ENCODE measurements at places on chromosomes 4 and X. TPM values are rescaled to one million over a fixed set of nuclear protein-coding genes. Genes with fewer than 3 reads are reported as not detected.
A peak's percentile ranks its signal among the peaks of the same experiment; 100 is the strongest.

GRCh38 chr4:700587-701264 is 4.9 kb upstream of the PCGF3 start:
- DNase-seq: no peak

DNA sequence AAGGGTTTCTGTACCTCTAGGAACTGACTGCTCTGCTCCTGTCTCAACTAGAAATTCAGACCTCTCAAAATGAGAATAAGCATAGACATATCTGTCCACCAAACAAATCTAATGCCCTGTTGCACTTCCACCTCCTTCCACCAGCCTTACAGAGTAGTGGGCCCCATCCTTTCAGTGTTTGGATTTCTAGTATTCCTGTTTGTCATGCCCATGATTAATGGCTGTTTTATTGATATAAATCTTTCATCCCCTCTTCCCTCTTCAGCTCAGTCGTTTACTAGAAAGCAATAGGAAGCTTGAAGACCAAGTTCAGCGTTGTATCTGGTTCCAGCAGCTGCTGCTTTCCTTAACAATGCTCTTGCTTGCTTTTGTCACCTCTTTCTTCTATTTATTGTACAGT is 46.2 kb downstream of the MOSPD2 start:
- no peak for DNase-seq

DNA sequence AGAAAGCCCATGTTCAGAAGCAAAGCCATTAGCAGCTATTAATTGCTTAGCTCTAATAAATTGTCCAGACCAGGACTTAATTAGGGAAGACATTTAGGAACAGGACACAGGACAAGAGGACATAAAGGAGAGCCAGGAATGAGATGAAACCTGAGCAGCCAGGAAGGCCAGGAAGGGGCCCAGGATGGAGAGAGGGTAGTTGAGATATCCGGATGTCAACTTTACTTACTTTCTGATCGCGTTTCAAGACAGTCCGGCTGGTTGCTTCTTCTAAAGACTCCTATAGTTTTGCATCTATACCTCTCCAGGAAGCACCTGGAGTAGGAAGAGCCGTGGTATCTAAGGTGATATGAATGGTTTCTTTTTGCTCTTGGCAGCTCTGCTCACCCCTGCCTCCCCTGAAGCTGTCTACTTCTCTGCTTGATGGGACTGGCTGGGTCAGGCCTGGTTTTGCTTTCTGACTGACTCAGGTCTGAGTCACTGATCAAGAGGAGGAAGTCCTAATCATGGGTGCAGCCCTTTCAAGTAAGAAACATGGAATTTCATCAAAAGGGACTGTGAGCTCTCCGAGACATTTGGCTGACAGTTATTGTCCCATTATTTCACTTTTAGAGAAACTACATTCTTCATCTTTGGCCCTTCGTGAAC is 733.3 kb downstream of the RPA4 start:
- peak; percentile 12 for DNase-seq

DNA sequence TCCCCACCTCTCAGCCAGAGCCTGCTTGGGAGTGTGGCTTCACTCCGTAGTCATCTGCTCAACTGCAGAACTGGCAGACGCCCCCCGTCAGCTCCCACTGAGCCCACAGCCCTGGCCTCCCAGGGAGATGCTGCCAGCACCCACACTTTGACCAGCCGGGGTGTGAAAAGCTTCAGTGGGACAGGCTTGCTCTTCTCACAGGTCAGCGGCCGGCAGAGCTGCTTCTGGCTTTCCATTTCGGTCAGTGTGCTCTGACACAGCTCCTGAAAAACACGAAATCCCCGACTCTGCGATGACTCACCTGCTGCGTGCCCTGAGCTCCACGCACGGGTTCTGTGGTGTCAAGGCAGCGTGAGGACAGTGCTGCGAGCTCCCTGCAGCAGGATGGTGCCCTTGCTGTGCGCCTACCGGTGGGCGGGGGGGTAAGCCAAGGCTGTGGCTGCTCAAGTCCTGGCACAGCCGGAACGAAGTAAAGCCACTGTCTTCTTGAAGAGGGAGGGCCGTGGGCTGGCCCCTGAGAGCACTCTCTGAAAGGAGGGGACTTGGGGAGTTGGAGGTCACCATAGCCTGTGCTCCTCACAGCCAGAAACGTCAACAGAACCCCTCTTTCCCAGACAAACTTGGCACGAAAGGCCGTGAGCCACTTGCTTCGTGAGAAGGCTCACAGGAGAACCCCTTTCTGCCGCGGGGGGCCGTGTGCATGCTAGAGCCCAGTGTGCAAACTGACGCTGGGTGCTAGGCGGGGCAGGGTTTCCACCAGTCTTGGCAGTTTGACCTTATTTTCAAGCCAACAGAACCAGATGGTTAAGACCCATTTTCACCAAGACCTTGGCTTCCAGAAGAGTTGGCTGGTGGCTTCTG is 23.6 kb downstream of the NOP14 start:
- DNase-seq: peak; percentile 52

The CLDN22 gene
- not detected for total RNA-seq

The TSPAN7 gene
- 0.42 TPM for total RNA-seq

GRCh38 chr4:84249521-84249920 is 249.6 kb downstream of the NKX6-1 start:
- no peak for DNase-seq

The ATP1B4 gene
- total RNA-seq: not detected

- DNase-seq: no peak
Observed at GRCh38 chr4:81549984-81550383, 78.3 kb upstream of the RASGEF1B start.

DNA sequence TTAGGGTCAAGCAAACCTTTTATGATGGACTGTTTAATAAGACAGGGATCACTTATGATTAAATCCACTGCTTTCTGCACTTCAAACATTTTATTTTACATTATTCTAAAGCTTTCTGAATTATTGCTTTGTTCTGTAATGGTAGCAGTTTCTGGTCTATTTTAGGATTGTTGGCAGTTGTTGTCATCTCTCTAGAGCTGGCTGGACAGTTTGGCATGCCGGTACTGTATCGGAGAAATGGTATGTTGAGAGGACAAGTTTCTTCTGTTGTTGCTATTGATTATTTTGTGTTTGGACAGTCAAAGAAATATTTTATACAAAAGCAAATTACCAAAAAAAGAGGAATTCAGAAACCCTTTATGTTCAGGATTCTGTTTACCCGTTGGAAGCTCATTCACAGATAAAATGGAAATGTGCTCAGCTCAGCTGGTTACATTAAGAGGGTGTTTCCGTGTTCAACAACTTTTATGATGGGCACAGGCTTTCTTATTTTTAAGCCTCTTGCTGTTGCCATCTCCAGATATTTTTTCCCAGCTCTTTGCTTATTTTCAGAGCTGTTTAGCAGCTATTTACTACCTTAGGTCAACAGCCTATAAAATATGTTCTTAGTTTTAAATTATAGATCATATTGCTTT is 214.6 kb upstream of the IGFBP7 start:
- DNase-seq: no peak

GRCh38 chrX:5802391-5802790 is 426.3 kb downstream of the NLGN4X start:
- DNase-seq: no peak

DNA sequence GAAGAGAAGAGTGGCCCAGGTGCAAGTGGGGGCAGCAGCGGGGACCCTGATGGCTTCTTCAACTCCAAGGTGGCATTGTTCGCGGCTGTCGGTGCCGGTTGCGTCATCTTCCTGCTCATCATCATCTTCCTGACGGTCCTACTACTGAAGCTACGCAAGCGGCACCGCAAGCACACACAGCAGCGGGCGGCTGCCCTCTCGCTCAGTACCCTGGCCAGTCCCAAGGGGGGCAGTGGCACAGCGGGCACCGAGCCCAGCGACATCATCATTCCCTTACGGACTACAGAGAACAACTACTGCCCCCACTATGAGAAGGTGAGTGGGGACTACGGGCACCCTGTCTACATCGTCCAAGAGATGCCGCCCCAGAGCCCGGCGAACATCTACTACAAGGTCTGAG is 11.4 kb downstream of the EFNB1 start:
- no peak for DNase-seq

- no peak for DNase-seq
Observed at GRCh38 chr4:62661821-62662220, 1461.7 kb downstream of the ADGRL3 start.

- DNase-seq: no peak
Observed at GRCh38 chrX:110194977-110195376, 122.9 kb downstream of the AMMECR1 start.

GRCh38 chrX:112011376-112011775 is 71.2 kb downstream of the TRPC5 start:
- DNase-seq: no peak

GRCh38 chr4:12912896-12913418 is 571.2 kb downstream of the RAB28 start:
- no peak for DNase-seq

The NIPAL1 gene
- 1.8 TPM for total RNA-seq

DNA sequence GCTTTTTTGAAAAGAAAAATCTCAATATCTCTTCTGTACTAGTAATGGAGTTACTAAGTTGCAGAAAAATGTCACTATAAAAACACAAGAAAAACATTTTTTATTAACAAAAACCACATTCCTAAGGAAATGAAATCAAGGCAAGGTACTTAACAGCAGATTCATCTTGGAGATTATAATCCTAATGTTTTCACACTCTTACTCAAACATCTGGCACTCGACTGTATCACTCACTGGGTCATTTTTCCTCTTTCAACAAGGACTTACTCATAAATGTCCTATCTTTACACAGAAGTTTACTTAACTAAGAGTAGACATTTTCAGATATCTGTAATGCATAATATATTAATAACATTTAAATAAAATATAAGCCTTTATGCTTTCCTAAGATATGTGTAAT is 216.6 kb downstream of the NR3C2 start:
- no peak for DNase-seq

DNA sequence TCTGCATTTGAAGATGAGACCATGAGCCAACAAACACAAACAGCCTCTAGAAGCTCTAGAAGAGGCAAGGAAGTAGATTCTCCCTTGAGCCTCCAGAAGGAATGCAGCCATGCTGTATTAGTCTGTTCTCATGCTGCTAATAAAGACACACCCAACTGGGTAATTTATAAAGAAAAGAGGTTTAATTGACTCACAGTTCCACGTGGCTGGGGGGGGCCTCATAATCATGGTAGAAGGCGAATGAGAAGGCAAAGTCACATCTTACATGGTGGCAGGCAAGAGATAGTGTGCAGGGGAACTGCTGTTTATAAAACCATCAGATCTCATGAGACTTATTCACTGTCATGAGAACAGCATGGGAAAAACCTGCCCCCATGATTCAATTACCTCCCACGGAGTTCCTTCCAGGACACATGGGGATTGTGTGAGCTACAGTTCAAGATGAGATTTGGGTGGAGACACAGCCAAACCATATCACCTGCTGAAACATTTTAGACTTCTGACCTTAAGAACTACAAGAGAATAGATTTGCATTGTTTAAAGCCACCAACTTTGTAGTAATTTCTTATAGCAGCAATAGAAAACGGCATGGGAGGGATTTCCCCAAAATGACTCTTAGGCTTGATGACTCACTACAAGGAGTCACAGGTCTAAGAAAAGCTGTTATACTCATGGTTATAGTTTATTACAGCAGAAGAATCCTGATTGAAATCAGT is 284.4 kb upstream of the SFRP2 start:
- DNase-seq: peak; percentile 40

The MAGEA8 gene
- total RNA-seq: not detected

DNA sequence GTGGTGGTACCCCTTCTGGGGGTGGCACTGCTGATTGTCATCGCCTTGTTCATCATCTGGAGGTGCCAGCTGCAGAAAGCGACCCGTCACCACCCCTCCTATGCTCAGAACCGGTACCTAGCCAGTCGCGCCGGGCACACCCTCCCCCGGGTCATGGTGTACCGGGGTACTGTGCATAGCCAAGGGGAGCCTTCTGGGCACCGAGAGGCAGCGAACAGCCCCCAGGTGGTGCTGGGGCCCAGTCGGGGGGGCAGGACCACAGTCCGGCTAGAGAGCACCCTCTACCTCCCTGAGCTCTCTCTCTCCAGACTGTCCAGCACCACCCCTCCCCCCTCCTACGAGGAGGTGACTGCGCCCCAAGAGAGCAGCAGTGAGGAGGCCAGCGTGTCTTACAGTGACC is 5.3 kb downstream of the PRRG3 start:
- DNase-seq: no peak

DNA sequence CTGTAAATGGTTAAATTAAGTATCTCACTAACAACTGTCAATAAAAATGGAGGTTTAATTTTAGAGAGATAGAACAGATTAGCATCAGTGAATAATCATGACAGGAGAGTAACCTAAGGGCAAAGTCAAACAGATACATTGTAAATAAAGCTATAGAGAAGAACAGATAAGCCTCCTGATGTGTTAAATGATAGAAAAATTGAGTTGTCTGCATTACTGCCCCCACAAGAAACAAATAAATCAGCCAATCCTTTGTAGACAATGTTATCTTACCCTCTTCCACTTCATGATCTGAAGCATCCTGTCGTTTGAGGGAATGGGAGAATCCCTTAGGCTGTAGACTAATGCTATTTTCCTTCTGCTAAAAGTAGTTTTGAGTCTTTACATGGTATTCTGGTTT is 147.8 kb downstream of the PCDH18 start:
- DNase-seq: no peak

GRCh38 chr4:152462047-152462446 is 73.8 kb downstream of the FBXW7 start:
- no peak for DNase-seq

- no peak for DNase-seq
Observed at GRCh38 chrX:107831071-107831730, 5.5 kb downstream of the MID2 start.

The SAGE1 gene
- not detected for total RNA-seq

- DNase-seq: no peak
Observed at GRCh38 chr4:37243051-37243450, 1.5 kb upstream of the NWD2 start.

DNA sequence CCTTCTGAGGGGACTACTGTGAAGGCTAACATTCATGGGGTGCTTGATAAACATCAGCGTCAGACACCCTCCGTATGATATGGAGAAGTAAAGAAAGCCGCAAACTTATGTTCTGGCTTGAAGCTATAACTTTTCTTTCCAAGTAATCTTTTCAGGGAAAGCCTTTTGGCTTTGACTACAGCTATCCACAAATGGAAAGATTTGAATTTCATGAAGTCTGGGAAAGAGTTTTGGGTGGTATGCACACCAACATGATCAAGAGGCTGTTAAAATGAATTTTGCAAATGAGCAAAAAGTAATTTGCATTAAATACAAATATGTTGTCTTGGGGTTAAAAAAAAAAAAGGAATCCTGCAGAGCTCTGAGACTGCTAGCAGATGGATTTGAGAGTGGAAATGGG is 114.8 kb upstream of the LIMCH1 start:
- DNase-seq: no peak

GRCh38 chrX:119399772-119400101 is 601 bp downstream of the SLC25A43 start:
- DNase-seq: no peak

The TMEM31 gene
- 0.25 TPM for total RNA-seq

The CDS1 gene
- total RNA-seq: 0.21 TPM

DNA sequence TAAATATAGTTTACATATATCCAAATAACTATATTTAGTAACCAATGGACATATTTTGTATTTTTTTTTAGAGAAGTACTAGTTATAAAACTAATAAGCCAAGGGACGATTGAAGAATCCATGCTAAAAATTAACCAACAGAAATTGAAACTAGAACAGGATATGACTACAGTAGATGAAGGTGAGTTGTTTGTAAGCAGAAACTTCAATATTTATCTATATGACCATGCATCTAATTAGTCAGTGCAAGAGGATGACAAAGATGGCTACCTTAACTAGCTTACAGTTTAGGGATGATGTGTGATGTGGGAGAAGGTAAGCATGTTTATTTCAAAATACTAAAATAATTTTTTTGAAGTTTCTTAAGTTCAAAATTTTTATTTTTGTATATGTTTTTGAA is 57.7 kb downstream of the HPGDS start:
- no peak for DNase-seq

GRCh38 chr4:13533670-13534343 is 10.5 kb downstream of the NKX3-2 start:
- no peak for DNase-seq

GRCh38 chrX:724256-724655 is 93.7 kb downstream of the SHOX start:
- DNase-seq: peak; percentile 44

Measured in activated CD4-positive, alpha-beta T cell treated with anti-CD3 and anti-CD28 coated beads for 36 hours (primary cell).